ENCODE measurements at places on chromosomes 6 and 20.
A peak's percentile ranks its signal among the peaks of the same experiment; 100 is the strongest.

DNA sequence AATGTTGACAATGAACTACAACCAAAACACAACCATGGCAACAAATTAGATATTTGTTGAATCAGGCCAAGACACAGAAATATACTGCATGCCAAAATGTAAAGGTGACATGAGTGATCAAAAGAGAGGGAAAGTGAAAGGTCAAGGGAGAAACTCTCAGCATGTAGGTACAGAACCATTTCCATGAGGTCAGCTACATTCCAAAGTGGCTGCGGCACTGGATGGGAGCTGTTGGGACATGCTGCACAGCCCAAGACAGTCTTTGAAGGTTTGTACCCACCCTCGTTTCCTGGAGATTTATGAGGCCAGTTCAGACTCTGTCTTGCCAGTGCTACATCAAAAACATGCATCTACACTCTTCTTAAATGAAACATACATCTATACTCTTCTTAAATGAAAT, 579.9 kb downstream of the BMP2 start:
- no peak for DNase-seq

GRCh38 chr20:13430346-13431002, 208.3 kb downstream of the TASP1 start:
- DNase-seq = no peak

- no peak for DNase-seq
These were observed 312.1 kb downstream of the GMDS start for GRCh38 chr6:1933292-1933691.

DNA sequence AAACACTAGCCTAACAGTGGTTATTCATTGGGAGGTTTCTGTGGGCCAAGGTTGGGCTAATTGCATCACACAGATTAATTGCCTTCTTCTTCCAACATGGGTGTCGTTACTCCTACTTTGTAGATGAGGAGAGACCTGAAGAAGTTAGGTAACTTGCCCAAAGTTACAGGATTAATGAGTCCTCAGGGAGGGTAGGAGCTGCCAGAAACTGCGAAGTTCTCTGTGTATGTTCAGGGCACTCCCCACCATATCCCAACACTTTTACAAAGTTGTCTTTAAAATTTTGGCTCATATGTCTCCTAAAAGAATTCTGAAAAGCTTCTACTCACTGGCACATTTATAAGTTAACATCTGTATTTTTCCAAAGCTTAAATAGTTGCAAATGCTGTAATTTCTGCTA, 323.5 kb upstream of the HSF2 start:
- no peak for DNase-seq

DNA sequence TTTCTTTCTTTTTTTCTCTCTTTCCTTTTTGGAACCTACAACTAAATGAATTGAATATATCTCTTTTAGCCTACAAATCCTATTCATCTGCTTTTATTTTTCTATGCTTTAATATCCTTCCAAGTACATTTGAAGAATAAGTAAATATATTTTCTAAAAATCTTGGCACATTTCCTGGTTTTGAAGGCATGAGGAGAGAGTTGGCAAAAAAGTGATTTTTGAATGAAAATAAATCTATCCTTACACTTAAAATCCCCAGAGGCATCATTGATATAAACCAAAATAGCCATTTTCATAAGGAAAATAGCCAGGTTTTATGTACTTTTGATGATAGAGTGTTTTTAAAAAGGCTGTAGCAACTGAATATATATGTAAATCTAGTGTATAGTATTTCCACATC, 69.0 kb downstream of the SAMD5 start:
- DNase-seq = no peak

GRCh38 chr20:60117065-60117464, 158.8 kb downstream of the CDH26 start:
- DNase-seq = peak; percentile 55

DNA sequence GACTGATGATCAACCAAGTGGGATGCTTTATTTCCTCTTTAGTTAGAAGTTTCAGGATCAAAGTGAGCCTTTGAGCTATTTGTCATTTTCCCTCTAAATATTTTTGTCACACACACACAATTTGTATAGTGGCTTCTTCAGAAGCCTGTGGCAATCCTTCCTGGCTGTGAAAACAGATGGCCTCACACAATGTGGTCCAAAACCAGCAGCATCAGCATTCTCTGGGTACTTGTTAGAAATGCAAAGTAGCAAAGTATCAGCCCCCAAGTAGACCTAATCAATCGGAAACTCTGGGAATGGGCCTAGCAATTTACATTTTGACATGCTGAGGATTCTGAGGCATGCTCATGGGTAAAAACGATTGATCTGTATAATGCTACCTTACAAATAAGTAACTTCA, 115.9 kb downstream of the PAX1 start:
- no peak for DNase-seq

- peak; percentile 10 for DNase-seq
These were observed 17.9 kb downstream of the LAMP5 start for GRCh38 chr20:9532069-9532838.

Measured in BJ (cell line).